ENCODE measurements at places on chromosomes 2 and 18.

- no peak for DNase-seq
Observed at GRCh38 chr2:66869076-66869475, 434.2 kb downstream of the MEIS1 start.

DNA sequence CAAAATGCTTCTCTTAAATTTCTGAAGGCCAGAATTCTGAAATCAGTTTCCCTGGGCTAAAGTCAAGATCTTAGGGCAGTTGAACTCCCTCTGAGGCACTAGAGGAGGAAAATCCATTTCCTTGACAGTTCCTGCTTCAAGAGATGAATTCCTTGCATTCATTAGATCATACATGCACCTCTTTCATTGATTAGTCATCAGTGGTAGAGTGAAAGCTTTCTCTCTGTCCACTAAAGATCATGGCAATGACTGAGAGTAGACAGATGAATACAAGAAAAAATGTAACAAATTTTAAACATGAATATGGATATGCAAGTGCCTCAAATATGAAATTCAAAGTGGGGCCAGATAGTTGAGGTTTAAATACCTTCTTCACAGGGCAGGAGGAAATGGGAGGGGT lies 693.4 kb upstream of the TMEFF2 start:
- DNase-seq: no peak

DNA sequence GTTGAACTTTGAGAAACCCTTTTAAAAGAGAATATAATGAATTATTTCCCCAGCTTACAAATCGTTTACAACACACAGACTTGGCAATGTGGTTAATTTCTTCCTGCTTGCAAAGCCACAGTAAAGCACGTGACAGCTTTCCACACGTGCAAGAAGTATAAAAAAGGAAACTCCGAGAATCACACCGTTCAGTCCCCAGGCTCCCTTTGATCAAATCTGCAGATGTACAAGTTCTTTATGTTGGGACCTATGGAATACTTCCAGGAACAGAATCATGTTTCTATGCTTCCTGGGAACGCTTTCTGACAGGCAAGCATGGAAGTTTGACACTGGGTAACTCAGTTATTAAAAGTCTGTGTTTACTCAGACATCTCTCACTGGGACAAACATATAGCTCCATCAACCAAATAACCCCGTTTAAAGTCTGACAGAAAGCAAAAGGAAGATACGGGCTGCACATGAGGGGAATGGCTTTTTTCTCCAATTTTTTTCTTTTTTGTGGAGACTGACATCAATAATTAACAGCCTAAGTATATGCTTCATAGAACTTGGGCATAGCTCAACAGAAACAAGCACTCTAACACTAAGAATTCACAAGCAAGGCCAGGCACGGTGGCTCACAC lies 134.8 kb downstream of the EIPR1 start:
- no peak for DNase-seq

- no peak for DNase-seq
Observed at GRCh38 chr2:206480620-206481019, 37.3 kb downstream of the ADAM23 start.

GRCh38 chr18:2412996-2413751 lies 158.1 kb downstream of the METTL4 start:
- DNase-seq: no peak

DNA sequence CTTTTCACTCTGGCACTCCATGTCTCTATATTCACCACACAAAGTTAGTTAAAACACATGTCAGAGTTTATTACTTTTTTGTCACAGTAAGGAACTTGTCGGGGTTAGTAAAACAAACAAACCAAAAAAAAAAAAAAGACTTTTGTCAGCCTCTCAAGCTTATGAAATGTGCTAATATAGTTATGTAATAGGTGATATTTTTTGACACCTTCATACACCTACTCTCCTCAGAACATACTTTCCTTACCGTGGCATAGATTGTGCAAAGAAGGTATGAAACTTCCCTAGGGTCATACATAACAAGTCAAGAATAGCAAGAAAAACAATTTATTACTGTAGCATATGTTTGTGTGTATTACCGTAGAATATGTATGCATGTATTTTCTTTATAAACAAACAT lies 633.3 kb downstream of the CNTNAP5 start:
- DNase-seq: no peak

DNA sequence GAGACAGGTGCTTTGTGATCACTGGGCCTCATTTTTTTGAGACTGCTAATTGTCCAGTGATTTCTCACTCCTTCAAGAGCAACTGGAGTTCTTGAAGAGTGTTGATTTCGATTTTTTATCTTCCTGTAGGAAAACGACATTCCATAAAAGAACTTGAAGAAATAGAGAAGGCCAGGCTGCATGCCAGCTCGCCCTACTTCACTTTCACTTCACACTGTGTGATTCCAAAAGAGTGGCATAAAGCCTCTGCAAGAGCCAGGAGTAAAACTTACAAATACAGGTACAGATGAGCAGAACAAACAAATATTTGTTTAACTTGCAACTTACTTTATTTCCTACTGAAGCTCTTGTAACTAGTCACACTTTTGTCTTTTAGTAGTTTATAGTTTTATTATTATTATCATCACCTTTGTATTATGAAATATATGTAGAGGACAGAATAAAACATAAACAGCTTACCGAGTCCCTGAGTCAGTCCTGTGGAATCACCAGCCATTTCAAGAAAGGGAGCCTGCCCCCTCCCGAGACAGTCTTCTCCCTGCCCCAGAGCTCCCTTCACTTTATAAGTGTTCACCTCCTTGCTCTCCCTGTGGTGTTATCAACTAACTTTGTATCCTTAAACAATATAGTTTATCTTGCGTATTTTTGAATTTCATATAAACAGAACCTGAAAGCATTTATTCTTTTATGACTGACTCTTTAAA lies 8.7 kb downstream of the FAM228A start:
- DNase-seq: no peak
